ENCODE measurements at places on chromosomes 5 and 9. TPM values are rescaled to one million over a fixed set of nuclear protein-coding genes. Genes with fewer than 3 reads are reported as not detected.
A peak's percentile ranks its signal among the peaks of the same experiment; 100 is the strongest.

GRCh38 chr5:109990723-109991359, 301.1 kb downstream of the MAN2A1 start:
- DNase-seq, result no peak

DNA sequence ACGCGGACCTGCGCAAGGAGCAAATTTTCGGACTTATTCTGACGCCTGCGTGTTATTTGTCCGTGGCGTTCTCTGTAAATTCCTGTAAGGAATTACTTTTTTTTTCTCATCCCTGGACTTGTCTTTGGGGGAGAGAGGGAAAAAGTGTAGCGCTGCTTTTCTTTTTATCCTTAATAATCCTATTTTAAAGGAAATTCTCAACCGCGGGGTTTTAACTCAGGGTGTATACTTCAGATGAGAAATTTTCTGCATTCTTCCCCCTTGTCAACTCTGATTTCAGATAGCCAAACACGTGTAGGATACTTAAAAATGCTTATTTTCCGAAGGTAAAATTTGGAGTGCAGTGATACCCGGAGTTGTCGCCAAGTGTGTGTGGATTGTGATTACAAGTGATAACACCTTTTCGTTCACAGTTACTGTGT, 853 bp downstream of the DCP2 start:
- DNase-seq, result no peak

GRCh38 chr5:68114378-68115040, 101.0 kb upstream of the PIK3R1 start:
- DNase-seq, result no peak

DNA sequence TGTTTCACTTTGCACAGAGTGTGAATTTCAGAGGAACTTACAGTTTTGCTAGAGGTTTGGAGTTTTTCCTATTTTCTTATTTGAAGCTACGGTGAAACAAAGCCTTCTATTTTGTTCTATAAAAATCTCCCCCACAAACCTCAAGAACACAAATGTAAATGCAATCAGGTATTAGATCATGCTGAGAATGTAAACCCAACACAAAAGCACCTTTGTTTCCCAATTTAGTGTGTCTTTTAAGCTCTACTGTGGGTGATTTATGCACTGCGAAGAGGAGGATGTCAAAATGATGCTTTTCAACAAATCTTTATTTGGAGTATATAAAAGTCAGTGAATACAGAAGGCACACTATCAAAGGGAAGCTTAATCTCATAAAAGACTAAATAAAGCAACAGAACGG, 4.3 kb upstream of the DRD1 start:
- DNase-seq, result no peak

DNA sequence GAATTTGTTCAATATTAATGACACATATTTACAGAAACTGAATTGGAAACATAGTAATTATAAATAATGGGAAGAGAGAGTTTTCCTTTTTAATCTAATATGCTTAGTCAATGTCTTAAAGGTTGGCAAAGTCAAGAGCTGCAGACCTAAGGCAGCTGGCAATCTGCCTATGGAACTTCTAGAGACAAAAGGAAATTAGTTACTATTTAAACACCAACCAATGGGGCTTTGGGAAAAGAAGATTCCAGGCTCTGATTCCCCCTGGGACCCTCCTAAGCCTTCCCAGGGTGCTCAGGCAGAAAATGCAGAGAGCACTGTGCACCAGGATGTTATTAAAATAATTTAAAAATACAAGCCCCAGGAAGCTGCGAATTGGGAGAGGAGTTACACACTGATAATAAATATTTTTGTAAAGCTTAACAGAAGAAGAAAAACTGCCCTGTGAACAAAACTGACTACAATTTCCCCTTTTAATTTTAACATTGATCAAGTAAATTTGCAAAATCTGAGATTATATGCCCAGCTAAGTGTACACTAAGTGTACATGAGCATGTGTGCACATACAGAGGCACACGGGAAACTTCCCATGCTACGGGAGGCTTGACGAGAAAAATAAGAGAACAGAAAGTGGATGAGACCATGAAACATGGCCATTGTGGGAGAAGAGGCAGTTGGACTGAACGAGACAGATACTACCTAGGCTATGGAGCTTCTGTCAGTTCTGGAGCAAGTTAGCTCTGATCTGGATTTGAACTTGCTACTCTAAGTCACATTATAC, 77.4 kb upstream of the ADAMTS16 start:
- no peak for DNase-seq

Gene BTNL8
- total RNA-seq, result 13.1 TPM

Gene ADAMTS16
- 0.37 TPM for total RNA-seq

DNA sequence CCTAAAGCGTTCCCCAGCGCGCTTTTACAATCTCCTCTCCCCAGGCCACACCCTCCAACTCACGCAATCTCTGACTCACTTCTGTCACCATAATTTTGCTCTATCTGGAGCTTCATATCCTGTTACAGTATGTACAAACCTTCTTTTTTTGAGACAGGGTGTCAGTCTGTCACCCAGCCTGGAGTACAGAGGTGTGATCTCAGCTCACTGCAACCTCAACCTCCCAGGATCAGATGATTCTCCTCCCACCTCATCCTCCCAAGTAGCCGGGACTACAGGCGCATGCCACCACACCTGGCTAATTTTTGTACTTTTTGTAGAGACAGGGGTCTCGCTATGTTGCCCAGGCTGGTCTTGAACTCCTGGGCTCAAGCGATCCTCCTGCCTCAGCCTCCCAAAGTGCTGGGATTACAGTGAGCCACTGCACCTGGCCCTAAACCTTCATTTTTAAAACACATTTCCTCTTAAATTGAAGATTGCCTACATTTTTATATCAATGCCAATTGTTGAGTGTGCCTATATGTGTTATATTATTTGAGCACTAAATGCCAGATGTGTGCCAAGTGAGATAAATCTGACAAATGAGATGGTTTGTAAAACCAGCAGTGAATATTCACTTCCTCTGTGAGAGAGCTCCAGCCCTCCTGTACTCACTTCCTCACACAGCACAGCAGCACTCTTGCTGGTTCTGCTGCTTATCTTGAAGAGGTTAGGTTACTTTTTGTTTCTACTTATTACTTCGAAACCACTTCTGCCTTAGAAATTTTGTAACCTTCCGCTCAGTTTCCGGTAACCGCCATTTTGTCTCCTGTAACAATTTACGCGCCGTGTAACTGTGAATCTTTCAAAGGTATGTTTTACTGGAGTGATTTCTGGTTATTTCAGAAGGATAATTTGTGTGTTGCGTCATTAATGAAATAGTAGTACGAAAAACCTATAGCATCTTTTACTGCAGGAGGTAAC, 57.9 kb downstream of the DOCK8 start:
- DNase-seq, result peak; percentile 57

DNA sequence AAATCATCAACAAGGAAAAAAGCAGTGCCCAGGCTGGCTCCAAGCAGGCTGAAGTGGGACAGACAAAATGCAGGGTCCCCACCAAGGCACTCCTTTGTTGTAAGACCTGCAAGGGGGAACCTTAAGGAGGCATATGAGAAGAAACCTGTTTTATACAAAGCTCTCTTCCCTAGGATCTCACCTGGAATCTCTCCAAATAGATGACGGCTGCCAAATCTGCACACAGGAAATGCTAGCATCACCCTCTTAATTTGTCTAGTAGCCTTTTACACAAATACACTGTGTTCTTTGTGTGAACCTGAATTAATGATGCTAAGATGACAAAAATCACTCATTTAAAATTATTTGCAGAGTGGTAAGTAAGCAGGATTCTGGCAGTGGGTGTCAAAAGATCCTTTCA, 280.2 kb downstream of the SPOCK1 start:
- no peak for DNase-seq

GRCh38 chr9:74336161-74336560, 161.0 kb upstream of the RORB start:
- DNase-seq, result no peak

Data from testis (tissue), 5 donors.